Left renal cortex interstitium (tissue), 4 donors: ENCODE measurements at places on chromosomes 16 and 17.
A peak's percentile ranks its signal among the peaks of the same experiment; 100 is the strongest.

DNA sequence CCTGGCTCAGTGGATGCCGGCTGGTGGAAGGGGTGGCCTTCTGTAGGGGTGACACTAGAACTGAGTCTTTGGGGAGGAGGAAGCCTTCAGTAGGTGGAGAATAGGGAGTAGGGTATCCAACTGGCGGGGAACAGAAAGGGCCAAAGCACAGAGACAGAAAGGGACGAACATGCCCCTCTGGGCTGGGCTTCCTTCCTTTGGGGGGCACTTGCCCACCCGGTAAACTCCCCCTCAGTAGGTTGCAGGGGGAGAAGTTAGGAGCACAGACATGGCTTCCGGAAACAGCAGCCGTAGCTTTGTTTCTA lies 774 bp downstream of the ENGASE start:
- DNase-seq, result no peak

DNA sequence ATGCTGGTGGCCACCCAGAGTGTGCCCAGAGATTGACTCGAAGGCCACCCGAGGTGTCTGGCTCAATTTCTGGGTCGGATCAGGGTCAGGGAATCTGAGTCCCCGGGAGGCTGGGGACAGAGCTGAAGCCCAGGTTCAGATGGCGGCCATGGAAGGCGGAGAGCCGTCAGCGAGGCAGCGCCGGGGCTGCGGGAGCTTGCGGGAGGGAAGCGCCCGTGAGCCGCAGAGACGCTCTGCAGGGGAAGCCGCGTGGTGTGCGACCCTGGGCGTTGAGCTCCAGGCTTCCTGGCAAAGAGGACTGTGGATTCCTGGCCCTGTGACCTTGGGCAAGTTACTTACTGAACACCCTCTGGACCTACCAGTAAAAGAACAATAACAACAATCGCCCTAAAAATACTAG lies 518 bp upstream of the SPATA22 start:
- DNase-seq, result no peak

- DNase-seq, result no peak
Observed at GRCh38 chr17:30513346-30513745, 36.1 kb downstream of the GOSR1 start.

- no peak for DNase-seq
Observed at GRCh38 chr17:81402530-81402941, 7.3 kb downstream of the BAHCC1 start.

GRCh38 chr17:38981636-38982035 lies 14.4 kb upstream of the FBXO47 start:
- DNase-seq, result no peak

DNA sequence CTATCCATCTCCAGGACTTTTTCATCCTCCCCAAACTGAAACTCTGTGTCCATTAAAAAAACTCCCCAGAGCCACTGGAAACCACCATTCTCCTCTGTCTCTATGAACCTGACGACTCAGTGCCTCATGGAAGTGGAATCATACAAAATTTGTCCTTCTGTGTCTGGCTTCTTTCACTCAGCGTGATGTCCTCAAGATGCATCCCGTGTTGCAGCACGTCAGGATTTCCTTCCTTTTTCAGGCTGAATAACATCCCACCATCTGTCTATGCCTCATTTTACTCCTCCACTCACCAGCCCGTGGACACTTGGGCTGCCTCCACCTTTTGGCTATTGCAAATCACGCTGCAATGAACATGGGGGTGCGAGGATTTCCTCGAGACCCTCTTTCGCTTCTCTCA lies 12.6 kb upstream of the ALDH3A1 start:
- no peak for DNase-seq

DNA sequence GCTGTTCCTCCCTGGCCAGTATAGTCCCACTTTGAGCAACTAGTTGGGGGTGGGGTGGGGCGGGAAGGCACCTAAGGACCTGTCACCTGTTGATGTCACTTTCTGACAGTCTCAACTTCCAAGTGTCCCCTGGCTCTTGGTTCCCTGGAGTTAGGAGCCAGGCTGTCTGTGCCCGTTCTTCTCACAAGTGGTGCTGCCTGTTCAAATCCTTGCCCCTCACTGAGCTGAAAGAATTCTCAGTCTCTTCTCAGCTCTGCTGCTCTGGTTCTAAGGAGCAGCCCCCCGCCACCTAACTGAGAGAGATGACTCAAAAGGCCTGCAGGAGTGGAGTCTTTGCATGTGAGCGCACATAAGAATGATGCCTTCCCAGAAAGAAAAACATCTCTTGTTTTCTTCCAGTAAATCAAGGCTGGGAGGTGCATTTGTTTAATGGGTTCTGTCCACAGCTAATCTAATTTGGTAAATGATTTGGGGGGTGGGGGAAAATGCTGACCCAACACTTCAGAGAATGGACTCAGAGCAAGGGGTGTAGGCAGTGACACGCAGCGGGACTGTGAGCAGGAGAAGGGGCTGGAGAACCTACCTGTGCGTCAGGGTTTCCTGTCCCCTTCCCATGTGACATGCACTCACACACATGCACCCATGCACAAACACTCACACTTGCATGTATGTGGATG lies 78.2 kb upstream of the NLRP1 start:
- no peak for DNase-seq

- DNase-seq, result no peak
Observed at GRCh38 chr16:53626811-53627210, 76.8 kb downstream of the RPGRIP1L start.

GRCh38 chr17:45409659-45410076 lies 23.0 kb downstream of the ARHGAP27 start:
- no peak for DNase-seq

DNA sequence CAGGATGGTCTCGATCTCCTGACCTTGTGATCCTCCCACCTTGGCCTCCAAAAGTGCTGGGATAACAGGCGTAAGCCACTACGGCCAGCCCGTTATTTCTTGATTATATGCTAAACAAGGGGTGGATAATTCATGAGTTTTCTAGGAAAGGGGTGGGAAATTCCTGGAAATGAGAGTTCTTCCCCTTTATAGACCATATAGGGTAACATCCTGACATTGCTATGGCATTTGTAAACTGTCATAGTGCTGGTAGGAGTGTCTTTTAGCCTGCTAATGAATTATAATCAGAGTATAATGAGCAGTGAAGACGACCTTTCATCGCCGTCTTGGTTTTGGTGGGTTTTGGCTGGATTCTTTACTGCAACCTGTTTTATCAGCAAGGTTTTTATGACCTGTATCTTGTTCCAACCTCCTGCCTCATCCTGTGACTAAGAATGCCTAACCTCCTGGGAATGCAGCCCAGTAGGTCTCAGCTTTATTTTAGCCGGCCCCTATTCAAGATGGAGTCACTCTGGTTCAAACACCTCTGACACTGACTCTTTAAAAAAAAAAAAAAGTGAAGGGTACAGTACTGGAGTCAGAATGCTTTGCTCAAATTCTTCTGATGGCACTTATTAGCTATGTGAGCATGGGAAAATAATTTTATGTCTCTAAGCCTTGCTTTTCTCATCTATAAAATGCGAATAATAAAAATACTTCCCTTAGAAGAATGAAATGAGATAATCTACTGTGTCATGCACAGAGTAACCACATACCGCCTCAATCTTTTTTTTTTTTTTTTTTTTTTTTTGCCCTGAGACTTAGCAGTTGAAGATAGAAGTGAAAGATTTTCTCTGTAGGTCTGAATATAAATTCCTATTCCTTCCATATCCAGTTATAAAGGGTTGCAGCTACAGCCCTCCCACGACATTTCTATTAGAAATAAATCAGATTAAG lies 5.1 kb upstream of the CALCOCO2 start:
- no peak for DNase-seq

DNA sequence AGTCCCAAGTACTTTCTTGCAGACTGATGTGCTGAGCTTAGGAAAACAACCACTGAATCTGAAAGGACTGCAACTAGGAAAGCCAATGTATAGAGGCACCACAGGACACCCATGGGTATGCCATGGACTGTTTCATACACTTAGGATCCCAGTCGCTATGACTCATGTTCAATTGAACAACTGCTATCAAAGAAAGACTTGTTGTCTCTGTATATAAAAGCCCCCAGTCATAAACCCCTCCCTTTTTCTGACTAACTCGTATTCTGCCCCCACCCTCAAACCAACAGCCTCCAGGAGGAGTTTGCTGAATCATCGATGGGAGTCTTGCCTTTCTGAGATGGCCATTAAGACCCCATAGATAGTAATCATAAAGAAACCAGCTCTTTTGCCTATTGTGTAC lies 205.4 kb downstream of the ANKFN1 start:
- no peak for DNase-seq

GRCh38 chr16:6081320-6081976 lies 983.9 kb upstream of the EEF2KMT start:
- no peak for DNase-seq

GRCh38 chr16:84547546-84548061 lies 43.1 kb upstream of the MEAK7 start:
- DNase-seq, result peak; percentile 66

- no peak for DNase-seq
Observed at GRCh38 chr17:4733073-4733531, 1.9 kb downstream of the MED11 start.
